Activated CD8-positive, alpha-beta T cell treated with anti-CD3 and anti-CD28 coated beads for 36 hours (primary cell): ENCODE measurements at places on chromosomes 4 and X. TPM values are rescaled to one million over a fixed set of nuclear protein-coding genes. Genes with fewer than 3 reads are reported as not detected.

Gene ATRX
- 51.6 TPM for total RNA-seq

DNA sequence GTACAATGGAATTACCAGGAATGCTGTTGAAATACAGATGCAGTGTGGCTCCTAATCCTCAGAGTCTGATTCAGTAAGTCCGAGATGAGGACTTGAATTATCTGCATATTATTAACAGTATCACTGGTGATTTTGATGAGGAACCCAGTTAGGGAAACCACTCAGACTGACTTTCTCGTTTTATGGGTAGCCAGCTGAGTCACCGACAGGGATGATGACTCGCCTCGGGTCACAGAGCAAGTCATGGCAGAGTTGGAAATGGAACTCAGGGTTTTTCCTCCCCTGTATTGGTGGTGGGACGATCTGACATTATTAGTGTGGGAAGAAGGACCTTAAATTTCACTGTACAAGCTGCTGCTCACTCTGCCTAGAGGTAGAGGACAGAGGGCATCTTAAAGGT lies 51.3 kb downstream of the RTL9 start:
- peak; percentile 41 for DNase-seq
- H3K4me1 ChIP-seq, result peaks cover 2% of the 10 kb centered on the region
- H3K27ac ChIP-seq, result no peak overlapping the region
- H3K27me3 ChIP-seq, result no peaks in the 10 kb centered on the region

- peak overlapping the region; percentile 75 for H3K4me3 ChIP-seq
- H3K36me3 ChIP-seq, result no peaks in the 10 kb centered on the region
- H3K4me1 ChIP-seq, result peaks cover 14% of the 10 kb centered on the region
- peak; percentile 64 for DNase-seq
- H3K27me3 ChIP-seq, result no peaks in the 10 kb centered on the region
Measured at GRCh38 chrX:76148753-76149152, 24.1 kb upstream of the PBDC1 start.

- H3K36me3 ChIP-seq, result no peaks in the 10 kb centered on the region
- H3K4me1 ChIP-seq, result peaks cover 5% of the 10 kb centered on the region
- H3K27ac ChIP-seq, result no peak overlapping the region
- peaks cover 1% of the 10 kb centered on the region for H3K27me3 ChIP-seq
Measured at GRCh38 chrX:17637235-17637634, 100.1 kb upstream of the SCML1 start.

- H3K27me3 ChIP-seq, result no peaks in the 10 kb centered on the region
- H3K36me3 ChIP-seq, result peaks cover 29% of the 10 kb centered on the region
- no peak for DNase-seq
- H3K27ac ChIP-seq, result peak overlapping the region; percentile 30
Measured at GRCh38 chr4:75948822-75949444, 8.1 kb upstream of the NAAA start.

GRCh38 chrX:130385520-130385919 lies at the start of gene GPR119:
TSS of gene GPR119 (minus strand) at chrX:130385674. CDS start at chrX:130385447, 227 bp downstream.
- H3K36me3 ChIP-seq, result no peaks in the 10 kb centered on the region
- DNase-seq, result no peak
- no peak within 1 kb of the TSS for H3K27ac ChIP-seq
- H3K4me1 ChIP-seq, result no peaks in the 10 kb centered on the region
- H3K4me3 ChIP-seq, result no peak within 1 kb of the TSS

DNA sequence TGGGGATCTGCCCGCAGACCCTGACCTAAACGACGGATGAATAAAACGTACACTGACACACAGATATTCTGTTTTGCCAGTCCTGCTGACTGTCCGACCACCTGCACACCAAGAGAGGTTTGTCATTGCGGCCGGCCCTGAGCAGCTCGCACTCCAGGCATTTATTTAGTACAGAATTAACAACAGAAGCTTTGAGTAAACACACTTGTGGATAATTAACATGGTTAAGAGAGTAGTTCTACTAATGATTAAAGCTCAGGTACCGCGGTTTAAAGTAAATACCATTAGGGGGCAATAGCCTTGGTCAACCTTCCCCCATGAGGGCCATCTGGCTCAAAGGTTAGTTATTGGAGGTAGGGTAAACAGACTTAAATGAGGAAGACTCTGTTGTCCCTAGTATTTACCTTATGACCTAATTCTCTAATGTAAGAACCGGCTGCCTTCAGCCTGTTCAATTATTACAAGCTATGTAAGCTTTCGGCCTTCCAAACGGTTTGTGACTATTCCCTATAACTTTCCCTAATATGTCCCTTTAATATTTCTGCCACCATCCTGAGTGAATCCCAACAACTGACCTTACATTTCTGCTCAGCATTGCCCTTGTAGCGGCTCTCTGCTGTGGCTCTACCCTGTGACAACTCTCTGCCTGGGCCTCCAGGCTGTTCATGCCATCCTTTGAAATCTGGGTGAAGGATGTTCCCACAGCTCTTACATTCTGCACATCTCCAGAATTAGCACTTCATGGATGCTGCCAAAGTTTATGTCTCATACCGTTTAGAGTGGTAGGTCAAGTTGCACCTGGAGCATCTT lies 46.9 kb upstream of the SYTL5 start:
- H3K36me3 ChIP-seq, result no peaks in the 10 kb centered on the region
- H3K4me3 ChIP-seq, result no peak overlapping the region
- DNase-seq, result no peak
- peaks cover 2% of the 10 kb centered on the region for H3K4me1 ChIP-seq
- no peaks in the 10 kb centered on the region for H3K27me3 ChIP-seq

Gene DGAT2L6
- total RNA-seq, result not detected
